ENCODE measurements at places on chromosomes 3 and 15. TPM values are rescaled to one million over a fixed set of nuclear protein-coding genes. Genes with fewer than 3 reads are reported as not detected.

GRCh38 chr3:182027366-182027765, 315.6 kb downstream of the SOX2 start:
- DNase-seq: no peak

GRCh38 chr3:50676031-50676705, 1.4 kb downstream of the DOCK3 start:
- no peak for DNase-seq

DNA sequence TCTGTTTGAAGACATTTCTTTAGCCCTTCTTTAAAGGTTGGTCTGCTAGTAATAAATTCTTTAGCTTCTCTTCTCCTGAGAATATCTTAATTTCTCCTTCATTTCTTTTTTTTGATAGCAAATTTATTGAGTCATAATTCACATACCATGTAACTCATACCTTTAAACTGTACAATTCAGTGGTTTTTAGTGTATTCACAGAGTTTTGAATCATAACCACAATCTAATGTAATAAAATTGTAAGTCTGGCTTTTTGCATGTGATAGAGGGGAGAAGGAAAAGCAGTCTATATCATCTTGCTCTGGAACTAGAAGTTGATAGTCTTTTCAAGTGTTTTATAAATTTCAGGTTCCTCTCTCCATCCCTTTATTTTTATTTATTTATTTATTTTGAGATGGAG, 81.3 kb downstream of the APBA2 start:
- no peak for DNase-seq

GOLGA8O gene
- 0.39 TPM for total RNA-seq

GNAT1 gene
- total RNA-seq: 0.20 TPM

DNA sequence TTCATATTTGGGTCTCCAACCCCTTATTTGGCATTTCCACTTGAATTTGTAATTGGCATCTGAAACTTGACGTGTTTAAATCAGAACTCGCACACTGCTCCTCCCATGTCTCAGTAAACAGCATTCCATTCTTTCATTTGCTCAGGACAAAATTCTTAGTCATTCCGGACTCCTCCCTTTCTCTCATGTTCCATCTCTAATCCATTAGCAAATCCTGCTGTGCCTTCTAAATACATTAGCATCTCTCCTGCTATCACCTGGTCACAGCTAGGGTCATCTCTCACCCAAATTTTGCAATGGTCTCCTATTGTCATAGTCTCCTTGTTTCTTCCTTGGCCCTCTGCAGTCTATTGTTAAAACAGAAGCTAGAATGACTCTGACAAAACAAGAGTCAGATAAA, 119.9 kb upstream of the CADPS start:
- DNase-seq: no peak

C3orf22 gene
- not detected for total RNA-seq

COL6A5 gene
- total RNA-seq: 0.30 TPM

Data from skin of body (tissue), 3 donors.